ENCODE measurements at places on chromosomes 7 and 10. TPM values are rescaled to one million over a fixed set of nuclear protein-coding genes. Genes with fewer than 3 reads are reported as not detected.

The SCART1 gene
- total RNA-seq = 1.6 TPM

The HECW1 gene
- total RNA-seq = not detected

The CHAT gene
- not detected for total RNA-seq

The ZNF273 gene
- 7.7 TPM for total RNA-seq

The PDCD11 gene
- 61.4 TPM for total RNA-seq

All from T-helper 1 cell treated with Interleukin-12 subunit alpha and Interleukin-12 subunit beta and Interleukin-4 antibody, amounts not matched to agents 30 ng/mL and 1 ng/mL, for 36 hours (primary cell).